ENCODE measurements at places on chromosomes 13 and 19.
A peak's percentile ranks its signal among the peaks of the same experiment; 100 is the strongest.

- DNase-seq: no peak
These were observed 897 bp downstream of the C19orf33 start for GRCh38 chr19:38304866-38305429.

DNA sequence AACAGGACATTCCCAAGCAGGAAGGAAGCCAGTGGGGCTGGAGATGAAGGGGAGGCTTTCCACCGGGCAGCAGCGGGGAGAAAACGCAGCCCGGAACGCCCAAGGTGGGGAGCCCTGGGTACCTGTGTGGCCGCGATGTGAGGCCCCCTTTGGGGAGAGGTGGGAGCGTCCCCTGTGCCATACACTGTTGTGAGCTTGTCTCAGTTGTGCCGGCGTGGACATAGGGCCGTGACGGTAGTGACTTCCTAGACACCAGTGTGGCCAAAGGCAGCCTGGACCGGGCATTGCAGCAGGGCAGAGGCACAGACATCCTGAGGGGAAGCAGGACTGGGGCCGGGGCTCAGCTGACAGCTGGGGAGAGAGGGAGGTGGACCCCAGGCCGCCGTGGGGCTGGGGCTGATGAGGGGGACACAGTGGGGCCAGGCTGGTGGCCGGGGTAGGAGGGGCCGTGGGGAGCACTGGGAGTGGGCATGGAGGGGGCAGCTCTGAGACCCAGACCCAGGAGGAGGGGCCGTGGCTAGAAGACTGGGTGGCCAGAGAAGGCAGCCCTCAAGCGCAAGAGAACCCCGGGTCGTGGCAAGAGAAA, 38.5 kb upstream of the TFDP1 start:
- no peak for DNase-seq

DNA sequence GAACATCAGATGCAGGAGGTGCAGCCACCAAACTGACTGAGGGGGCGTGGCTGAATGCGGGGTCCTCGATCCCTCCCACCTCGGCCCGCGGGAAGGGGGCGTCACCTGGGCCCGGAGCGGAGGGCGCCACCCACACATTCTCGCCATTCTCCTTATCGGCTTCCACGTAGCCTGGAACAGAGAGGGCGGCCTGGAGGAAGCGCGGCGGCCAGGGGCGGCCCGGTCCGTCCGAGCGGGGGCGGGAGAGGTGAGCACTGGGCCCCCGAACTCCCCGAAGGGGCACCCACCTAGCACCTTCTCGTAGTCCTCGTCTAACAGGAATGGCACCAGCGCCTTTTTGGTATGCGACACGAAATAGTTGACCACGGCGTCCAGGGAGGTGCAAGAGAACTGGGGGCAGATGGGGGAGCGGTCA, 11.8 kb downstream of the STAP2 start:
- DNase-seq: no peak

GRCh38 chr19:49502866-49503581, 6.8 kb downstream of the RPS11 start:
- peak; percentile 12 for DNase-seq

- no peak for DNase-seq
These were observed 6.4 kb upstream of the DIRAS1 start for GRCh38 chr19:2727640-2727944.

- no peak for DNase-seq
These were observed 1554.9 kb downstream of the EFNB2 start for GRCh38 chr13:104980586-104980985.

DNA sequence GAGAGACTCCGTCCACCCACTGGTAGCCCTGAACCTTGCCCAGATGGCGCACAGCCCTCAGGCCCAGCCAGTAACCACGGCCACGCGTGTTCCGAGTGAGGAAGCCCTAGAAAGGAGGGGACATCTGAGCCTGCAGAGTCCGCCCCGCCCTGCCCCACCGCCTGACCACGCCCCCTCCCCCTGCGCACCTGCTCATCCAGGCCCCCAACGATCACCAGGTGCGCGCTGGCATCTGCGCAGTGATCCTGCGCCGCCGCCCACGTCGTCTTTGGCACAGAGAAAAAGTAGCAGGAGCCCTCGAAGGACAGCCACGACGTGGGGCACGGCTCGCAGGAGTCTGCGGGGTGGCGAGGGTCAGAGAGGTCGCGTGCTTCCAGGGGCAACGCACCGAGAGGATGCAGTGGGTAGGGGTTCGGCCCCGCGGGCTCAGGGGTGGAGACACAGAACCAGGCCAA, 2.1 kb downstream of the CLEC4G start:
- no peak for DNase-seq

Measured in NCI-H1092 (cell line).